Heart right ventricle (tissue), 16 donors: ENCODE measurements at places on chromosomes 1 and 21. TPM values are rescaled to one million over a fixed set of nuclear protein-coding genes. Genes with fewer than 3 reads are reported as not detected.
A peak's percentile ranks its signal among the peaks of the same experiment; 100 is the strongest.

GRCh38 chr1:175810305-175810704 is 66.9 kb upstream of the TNR start:
- DNase-seq, result no peak

DNA sequence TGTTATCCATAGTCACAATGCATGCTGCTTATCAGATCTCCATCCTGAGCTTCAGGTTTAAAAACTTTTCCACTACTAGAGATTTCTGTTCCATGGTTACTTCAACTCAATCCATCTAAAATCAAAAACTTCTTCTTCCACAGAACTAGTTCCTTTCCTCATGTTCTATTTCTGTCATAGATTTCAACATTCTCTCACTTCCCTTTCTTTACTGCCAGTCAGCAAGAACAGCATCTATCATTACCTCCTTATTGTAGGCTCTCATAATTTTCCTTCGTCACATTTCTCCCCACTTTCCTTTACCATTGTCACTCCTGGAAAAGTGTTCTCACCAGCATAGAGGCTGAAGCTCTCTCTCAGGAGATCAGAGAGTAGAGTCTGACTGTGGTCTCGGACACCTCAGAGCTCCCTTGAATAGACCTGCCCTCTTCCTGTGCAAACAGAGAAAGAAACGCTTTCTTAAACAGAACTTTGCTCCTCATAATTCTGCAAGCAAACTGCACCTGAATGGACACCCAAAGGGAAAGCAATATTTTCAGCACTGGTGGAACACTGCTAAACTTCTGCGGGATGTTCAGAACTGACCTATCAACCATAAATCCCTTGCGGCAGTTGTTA is 48.7 kb upstream of the KIRREL1 start:
- no peak for DNase-seq

DNA sequence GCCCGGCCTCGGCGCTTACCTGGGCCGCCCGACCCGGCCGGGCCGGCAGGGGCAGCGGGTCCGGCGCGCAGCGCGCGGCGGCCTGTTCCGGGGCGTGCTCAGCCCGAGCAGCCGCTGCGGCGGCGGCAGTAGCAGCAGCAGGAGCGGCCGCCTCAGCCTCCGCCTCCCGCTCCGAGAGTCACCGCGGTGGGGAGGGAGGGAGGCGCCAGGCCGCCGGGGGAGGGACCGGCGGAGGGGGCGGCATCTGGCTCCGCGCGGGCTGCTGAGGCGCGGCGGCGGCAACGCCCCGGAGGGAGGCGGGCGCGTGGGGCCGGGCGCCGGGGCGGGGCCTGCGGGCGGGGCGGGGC is at the start of gene CTNNBIP1:
Gene CTNNBIP1 (minus strand): TSS at position 194 of the 347 bp plus-strand sequence. CDS start 38,205 bp downstream, outside the sequence.
- DNase-seq, result no peak

DNA sequence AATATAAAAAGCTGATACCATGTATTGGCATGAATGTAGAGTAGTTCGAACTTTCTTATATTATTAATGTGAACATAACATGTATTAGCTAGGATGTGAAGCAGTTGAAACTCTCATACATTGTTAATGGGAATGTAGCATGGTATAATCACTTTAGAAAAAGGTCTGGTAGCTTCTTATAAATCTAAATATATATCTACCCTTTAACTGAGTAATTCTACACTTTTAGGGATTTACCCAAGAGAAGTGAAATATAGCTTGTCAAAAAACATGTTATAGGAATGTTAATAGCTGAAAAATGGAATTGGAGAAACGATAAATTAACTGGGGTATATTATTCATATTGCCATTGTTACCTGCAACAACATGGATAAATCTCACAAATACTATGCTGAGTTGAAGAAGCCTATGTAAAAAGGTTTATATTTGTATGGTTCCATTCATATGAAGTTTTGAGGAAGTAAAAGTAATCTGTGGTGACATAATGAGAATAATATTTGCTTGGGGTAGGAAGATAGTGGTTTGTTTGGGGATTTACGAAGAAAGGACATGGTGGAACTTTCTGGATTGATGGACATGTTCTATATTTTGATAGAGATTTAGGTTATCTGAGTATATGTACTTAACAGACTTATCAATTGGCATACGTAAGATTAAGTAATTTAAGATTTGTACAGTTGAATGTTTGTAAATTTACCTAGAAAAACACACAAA is 76.6 kb downstream of the MAST2 start:
- no peak for DNase-seq

GRCh38 chr1:230165536-230165935 is 98.5 kb downstream of the GALNT2 start:
- DNase-seq, result no peak

DNA sequence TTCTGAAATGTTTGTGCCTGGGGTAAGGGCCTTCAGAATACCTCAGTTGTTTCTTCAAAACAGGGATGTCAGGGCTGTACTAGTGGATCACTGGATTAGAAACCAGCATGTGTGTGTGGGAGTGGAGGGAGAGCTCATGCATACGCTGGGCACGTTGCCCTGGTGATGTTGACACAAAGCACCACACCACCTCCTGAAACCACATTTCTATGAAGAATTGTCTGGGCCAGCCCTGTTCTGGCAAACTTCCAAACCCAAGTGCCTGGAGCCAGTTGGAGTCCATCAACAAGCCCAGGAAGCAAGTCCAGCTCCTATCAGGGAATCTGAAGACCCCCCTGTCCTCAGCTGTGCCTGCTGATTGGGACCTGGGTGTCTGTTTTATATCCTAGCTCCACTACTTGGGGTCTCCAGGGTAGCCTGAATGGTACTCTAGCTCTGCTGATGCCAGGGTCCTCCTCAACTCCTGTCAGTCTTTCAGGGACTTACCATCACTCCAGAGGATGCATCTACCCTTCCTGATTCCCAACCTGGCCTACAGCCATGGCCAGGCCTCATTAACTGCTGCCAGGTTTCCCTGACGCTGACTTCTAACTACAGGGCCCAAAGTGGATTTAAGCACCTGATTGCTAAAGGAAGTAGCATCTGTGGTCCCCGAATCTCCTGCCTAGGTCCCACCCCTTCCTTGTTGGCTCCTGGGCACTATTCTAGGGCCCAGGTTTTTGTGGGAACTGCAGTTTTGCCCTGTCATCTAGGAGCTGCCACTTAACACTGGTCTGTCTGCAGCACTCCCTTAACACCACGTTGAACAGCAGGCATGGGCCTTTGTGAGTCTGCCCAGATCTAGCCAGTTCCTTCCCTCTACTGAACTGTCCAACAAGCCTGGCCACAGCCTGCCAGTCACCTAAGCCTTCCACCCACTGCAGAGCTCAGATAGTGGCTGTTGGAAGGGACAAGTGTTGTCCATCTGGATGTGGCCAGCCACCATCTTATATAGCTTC is 45.5 kb downstream of the LPAR3 start:
- peak; percentile 63 for DNase-seq

- DNase-seq, result no peak
Measured at GRCh38 chr1:243765676-243766075, 84.4 kb downstream of the AKT3 start.

GRCh38 chr1:95249916-95250315 is 15.9 kb downstream of the RWDD3 start:
- no peak for DNase-seq

The B3GALT5 gene
- total RNA-seq, result 0.55 TPM

- DNase-seq, result no peak
Measured at GRCh38 chr1:234665975-234666605, 56.1 kb upstream of the IRF2BP2 start.

The SLC45A3 gene
- 2.2 TPM for total RNA-seq

GRCh38 chr1:168396508-168396907 is 115.8 kb downstream of the TBX19 start:
- DNase-seq, result no peak

GRCh38 chr21:34523019-34523555 is 11.1 kb upstream of the KCNE1 start:
- DNase-seq, result no peak

The ISG20L2 gene
- 16.1 TPM for total RNA-seq

The KIF26B gene
- total RNA-seq, result 2.1 TPM

- peak; percentile 82 for DNase-seq
Measured at GRCh38 chr1:220748089-220748934, at the start of gene MTARC2. Gene MTARC2, plus strand, starts transcription at chr1:220748322. Its CDS starts 210 bp downstream, at chr1:220748532.

- DNase-seq, result no peak
Measured at GRCh38 chr1:107936498-107937481, 28.2 kb downstream of the VAV3 start.

DNA sequence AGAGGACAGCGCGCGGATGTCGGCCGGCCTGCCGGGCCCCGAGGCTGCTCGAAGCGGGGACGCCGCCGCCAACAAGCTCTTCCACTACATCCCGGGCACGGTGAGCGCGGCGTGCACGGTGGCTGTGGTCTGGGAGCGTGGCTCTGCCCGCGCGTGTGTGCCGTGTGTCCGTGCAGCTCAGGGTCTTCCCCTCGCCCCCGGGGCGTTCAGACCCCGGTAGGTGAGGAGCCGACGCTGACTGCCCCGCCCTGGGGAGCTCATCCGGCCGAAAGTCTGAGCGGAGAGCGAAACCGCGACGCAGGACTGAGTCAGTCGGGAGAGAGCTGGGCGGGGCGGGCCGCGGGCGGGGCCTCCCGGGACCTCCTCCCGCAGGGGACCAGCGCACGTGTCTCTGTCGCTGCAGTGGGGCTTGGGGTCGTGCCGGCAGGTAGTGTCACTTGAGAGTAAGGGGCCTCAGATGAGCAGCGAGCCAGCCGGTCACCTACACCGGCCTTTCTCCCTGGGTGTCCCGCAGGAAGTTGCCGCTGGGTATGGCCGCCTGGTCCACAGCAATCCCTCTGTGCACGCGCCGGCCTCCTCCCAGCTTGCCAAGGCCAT is 520 bp downstream of the PLEKHN1 start:
- DNase-seq, result peak; percentile 71

DNA sequence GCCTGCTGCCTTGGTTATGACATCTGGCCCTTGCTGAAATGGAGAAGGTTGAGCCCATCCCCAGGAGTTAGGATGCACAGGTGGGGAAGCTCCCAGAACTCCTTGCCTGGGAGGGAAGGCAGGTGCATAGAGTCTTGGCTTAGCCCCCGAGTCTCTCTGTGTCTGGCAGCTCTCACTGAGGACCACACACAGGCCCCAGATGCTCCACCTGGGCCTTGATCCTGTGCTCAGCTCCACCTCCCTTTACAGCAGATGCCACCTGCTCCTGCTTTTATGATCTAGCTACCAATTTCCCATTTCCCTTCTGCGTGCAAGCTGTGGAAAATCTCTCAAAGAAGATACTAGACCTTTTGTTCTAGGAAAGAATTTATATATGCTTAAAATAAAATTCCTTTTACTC is 28.8 kb upstream of the KCNJ6 start:
- no peak for DNase-seq

DNA sequence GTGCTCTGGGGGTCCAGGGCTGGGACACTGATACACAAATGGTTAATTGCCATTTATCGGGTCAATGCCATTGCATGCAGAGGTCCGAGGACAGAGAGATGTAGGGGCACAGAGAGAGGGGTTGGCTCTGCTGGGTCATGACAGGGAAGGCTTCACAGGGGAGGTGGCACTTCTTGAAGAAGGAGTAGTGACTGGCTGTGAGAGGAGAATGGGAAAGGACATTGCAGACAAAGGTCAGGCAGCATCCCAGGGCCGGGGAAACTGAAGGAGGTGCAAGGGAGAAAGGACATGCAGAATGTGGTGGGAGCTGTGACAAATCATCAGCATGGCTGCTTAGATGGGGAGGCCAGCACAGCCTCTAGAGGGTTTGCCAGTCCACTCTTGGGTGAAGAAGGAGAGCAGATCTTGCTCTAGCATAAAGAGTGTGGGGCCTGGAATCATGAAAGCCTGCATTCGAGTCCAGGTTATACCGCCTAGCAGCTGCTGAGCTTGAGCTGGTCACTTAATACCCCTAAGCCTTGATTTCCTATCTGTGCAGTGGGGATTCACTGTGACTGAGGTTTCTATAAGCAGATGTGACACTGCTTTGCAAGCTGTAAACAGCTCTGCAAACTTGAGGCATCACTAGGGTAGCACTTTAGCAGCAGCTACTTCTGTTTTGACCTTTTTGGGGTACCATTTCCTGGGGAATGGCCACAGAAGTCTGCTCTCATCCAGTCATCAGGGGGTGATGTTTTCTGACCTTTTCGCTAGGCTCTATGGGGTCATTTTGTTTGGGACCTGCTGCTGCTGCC is 59.2 kb upstream of the EPS8L3 start:
- DNase-seq, result no peak

The MRPL24 gene
- total RNA-seq, result 87.8 TPM

The PEX14 gene
- 19.7 TPM for total RNA-seq

DNA sequence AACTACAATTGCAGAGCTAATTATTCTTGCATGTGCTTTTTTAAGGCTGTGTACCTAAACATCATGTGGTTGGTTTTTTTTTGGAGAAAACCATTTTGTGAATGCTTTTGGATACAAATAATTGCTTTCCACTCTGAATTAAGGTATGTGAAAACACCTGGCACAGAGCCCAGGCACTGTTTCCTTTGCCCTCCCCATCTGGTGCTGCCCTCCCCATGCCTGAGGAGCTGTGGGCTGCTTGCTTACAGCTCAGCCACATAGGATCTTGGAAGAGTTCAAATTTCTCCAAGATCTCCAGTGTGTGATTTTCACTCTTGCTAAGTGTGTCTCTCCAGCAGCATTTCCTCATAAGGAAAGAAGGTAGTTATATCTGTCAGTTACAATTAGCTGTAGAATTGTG is 27.8 kb downstream of the DNM3 start:
- DNase-seq, result no peak

GRCh38 chr21:25759573-25759972 is 24.8 kb downstream of the GABPA start:
- DNase-seq, result no peak

DNA sequence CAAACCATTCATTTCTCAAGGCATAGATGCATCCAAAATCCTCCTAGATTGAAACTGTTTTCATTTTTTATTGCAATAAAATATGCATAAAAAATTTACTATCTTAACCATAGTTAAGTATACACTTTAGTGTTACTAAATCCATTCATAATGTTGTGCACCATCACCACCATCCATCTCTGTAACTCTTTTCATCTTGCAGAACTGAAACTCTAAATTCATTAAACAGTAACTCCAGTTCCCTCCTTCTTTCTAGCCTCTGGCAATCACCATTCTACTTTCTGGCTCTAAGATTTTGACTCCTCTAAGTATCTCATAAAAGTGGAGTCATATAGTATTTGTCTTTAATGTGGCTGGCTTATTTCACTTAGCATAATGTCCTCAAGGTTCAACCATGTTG is 236.8 kb downstream of the SMYD3 start:
- no peak for DNase-seq
